ENCODE measurements at places on chromosomes 7 and 10. TPM values are rescaled to one million over a fixed set of nuclear protein-coding genes. Genes with fewer than 3 reads are reported as not detected.

HYAL4 gene
- total RNA-seq, result not detected

ENO4 gene
- 1.3 TPM for total RNA-seq

C10orf53 gene
- total RNA-seq, result 0.25 TPM

AKR1C8 gene
- not detected for total RNA-seq

TWIST1 gene
- total RNA-seq, result not detected

KIN gene
- 12.9 TPM for total RNA-seq

NODAL gene
- total RNA-seq, result not detected

PODXL gene
- 12.3 TPM for total RNA-seq

LRRN3 gene
- 6.3 TPM for total RNA-seq

MMP21 gene
- not detected for total RNA-seq

MORN4 gene
- total RNA-seq, result 31.4 TPM

OR6V1 gene
- total RNA-seq, result not detected

OR9A2 gene
- not detected for total RNA-seq

PDK4 gene
- total RNA-seq, result not detected

GPR15LG gene
- not detected for total RNA-seq

UCN3 gene
- total RNA-seq, result not detected

LRRC4 gene
- total RNA-seq, result 60.0 TPM

MGMT gene
- 15.9 TPM for total RNA-seq

LFNG gene
- 75.5 TPM for total RNA-seq

RAPGEF5 gene
- 169 TPM for total RNA-seq

FRMPD2 gene
- 1.6 TPM for total RNA-seq

AP3M1 gene
- 63.4 TPM for total RNA-seq

CRTAC1 gene
- total RNA-seq, result 2.5 TPM

POLR2J gene
- 28.4 TPM for total RNA-seq

NRCAM gene
- total RNA-seq, result 120 TPM

TAS2R41 gene
- not detected for total RNA-seq

HHEX gene
- total RNA-seq, result not detected

PRKAG2 gene
- 24.7 TPM for total RNA-seq

ANKRD61 gene
- not detected for total RNA-seq

GNAT3 gene
- 2.0 TPM for total RNA-seq

TDRD1 gene
- not detected for total RNA-seq

KLF6 gene
- total RNA-seq, result 88.6 TPM

LRIT1 gene
- not detected for total RNA-seq

ZNF33B gene
- 37.5 TPM for total RNA-seq

FGL2 gene
- not detected for total RNA-seq

MICALL2 gene
- total RNA-seq, result 28.0 TPM

OR6B1 gene
- not detected for total RNA-seq

ZNF736 gene
- 9.6 TPM for total RNA-seq

CFAP58 gene
- total RNA-seq, result 2.2 TPM

POT1 gene
- total RNA-seq, result 42.9 TPM

ANKRD30A gene
- not detected for total RNA-seq

PKD1L1 gene
- 0.17 TPM for total RNA-seq

MBL2 gene
- not detected for total RNA-seq

DAGLB gene
- total RNA-seq, result 63.2 TPM
